ENCODE measurements at places on chromosomes 16 and 17.
A peak's percentile ranks its signal among the peaks of the same experiment; 100 is the strongest.

DNA sequence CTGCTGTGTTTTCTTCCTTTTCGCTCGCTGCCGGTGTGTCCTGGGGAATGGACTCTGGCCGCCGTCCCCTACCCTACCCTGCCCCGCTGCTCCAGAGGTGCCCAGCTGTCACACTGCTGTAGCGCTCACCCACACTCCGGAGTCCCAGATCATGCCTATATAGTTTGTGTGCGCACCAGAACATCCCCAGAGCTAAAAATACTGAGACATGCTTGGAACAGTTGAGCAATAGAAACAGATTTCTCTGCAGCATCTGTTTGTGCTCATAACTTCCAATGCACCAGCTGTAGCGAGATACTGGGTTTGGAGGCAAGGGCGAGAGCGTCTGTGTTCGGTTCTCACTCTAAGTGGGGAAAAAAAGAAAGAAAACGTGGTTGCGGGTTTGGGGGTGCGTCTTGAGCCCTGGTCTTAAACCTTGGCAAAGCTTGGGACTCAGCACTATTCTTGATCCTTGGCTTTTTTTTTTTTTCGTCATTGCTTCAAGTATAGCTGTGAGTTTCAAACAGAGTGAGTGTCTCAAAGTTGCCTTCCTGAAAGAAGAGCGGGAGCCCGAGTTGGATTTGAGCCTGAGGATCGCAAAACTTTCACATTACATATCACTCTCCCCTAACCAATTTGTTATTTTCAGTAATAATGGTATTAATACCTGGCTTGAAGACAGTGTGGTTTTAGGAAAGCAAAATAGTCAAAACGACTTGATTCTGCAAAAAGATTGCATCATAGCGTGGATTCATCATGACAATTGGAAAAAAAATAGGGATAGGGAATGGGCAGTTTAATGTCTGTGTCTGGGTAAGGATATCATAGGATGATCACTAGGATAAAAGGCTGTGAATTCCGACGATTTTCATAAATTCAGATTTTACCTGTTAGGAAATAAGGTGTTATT lies 621 bp downstream of the KCNJ2 start:
- H3K27me3 ChIP-seq, result peaks cover 2% of the 10 kb centered on the region
- peaks cover 17% of the 10 kb centered on the region for H3K4me1 ChIP-seq
- no peaks in the 10 kb centered on the region for H3K36me3 ChIP-seq
- no peak overlapping the region for H3K27ac ChIP-seq
- DNase-seq, result no peak
- H3K4me3 ChIP-seq, result peak overlapping the region; percentile 68

DNA sequence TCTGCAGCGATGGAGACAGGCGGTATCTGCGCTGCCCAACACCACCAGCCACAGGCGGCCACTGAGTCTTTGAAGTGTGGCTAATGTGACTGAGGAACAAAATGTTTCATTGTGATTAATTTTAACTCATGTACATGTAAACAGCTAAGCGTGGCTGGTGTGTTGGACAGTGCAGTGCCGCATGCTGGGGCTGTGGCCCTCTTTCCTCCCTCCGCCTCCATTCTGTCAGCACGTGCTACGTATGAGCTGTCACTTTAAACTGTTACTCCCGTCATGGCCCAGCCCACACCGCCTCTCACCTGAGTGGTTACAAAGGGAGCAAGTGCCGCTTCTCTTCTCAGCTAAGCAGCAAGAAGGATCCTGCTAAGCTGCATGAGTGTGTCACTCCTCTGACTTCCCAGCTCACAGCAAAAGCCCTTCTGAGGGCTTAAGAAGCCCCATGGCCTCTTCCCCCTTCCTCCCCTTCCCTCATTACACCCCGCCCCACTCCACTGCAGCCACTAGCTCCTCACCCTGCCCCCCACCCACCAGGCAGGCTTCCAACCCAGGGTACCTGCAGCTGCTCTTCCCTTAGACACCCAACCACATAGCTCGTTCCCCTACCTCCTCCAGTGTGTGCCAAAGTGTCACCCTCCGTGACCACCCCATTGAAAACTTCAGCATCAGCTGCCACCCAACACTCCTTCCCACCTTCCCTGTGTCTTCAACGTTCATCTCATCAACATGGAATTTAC lies 15.0 kb downstream of the HASPIN start:
- H3K4me3 ChIP-seq, result no peak overlapping the region
- peaks cover 11% of the 10 kb centered on the region for H3K4me1 ChIP-seq
- no peaks in the 10 kb centered on the region for H3K27me3 ChIP-seq
- H3K27ac ChIP-seq, result peak overlapping the region; percentile 34
- no peaks in the 10 kb centered on the region for H3K36me3 ChIP-seq
- DNase-seq, result peak; percentile 70

GRCh38 chr16:48125888-48126287 lies 29.9 kb downstream of the ABCC12 start:
- H3K4me1 ChIP-seq, result no peaks in the 10 kb centered on the region
- no peak overlapping the region for H3K27ac ChIP-seq
- H3K27me3 ChIP-seq, result no peaks in the 10 kb centered on the region
- no peak overlapping the region for H3K4me3 ChIP-seq
- no peaks in the 10 kb centered on the region for H3K36me3 ChIP-seq
- no peak for DNase-seq

- H3K4me1 ChIP-seq, result peaks cover 23% of the 10 kb centered on the region
- DNase-seq, result no peak
- H3K27me3 ChIP-seq, result no peaks in the 10 kb centered on the region
- no peak overlapping the region for H3K27ac ChIP-seq
- no peak overlapping the region for H3K4me3 ChIP-seq
Observed at GRCh38 chr16:30920891-30921290, 2.5 kb upstream of the FBXL19 start.

- DNase-seq, result no peak
- no peak overlapping the region for H3K27ac ChIP-seq
- H3K36me3 ChIP-seq, result peaks cover 93% of the 10 kb centered on the region
- H3K4me1 ChIP-seq, result no peaks in the 10 kb centered on the region
- H3K27me3 ChIP-seq, result no peaks in the 10 kb centered on the region
Observed at GRCh38 chr17:5541610-5542202, 42.6 kb downstream of the NLRP1 start.

DNA sequence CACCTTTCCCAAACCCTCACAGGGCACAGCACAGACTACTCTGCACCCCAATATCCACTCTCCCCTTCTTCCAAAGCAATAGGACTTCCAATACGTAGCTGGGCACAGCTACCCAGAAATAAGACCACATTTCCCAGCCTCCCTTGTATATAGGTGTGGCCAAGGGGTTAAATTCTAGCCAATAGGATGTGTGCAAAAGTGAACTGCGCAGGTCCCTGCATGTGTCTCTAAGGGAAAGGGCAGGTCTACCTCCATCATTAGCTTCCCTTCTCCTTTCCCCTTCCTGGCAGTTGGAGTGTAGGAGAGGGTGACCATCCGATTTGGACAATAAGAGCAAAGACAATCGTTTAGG lies 25.5 kb upstream of the SNN start:
- no peak overlapping the region for H3K4me3 ChIP-seq
- H3K27me3 ChIP-seq, result no peaks in the 10 kb centered on the region
- no peak overlapping the region for H3K27ac ChIP-seq
- peaks cover 17% of the 10 kb centered on the region for H3K4me1 ChIP-seq

DNA sequence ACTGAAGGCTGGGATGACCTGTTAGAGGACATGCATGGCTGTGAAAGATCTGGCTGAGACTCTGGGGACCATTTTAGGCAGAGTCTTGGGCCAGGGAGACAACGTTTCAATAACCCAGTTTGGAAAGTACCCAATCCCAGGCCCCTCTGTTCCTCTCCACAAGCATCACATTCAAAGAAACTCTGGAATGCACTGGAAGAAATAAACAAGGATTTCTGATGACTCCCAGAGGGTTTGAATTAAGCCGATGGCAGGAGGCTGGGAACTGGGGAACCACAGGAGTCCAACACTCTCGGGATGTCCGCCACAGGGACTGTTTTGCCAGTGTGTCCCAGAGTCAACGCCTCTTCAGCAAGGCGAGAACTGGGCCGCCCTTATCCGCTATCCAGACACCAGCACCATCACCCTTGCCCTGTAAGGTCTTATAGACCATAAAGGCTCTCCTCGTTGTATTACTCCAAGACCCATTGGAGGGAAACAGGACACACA lies 3.3 kb downstream of the PMP22 start:
- peaks cover 11% of the 10 kb centered on the region for H3K27me3 ChIP-seq
- no peak for DNase-seq
- H3K4me3 ChIP-seq, result no peak overlapping the region
- no peaks in the 10 kb centered on the region for H3K36me3 ChIP-seq
- no peaks in the 10 kb centered on the region for H3K4me1 ChIP-seq

- no peaks in the 10 kb centered on the region for H3K4me1 ChIP-seq
- H3K27me3 ChIP-seq, result no peaks in the 10 kb centered on the region
- H3K36me3 ChIP-seq, result no peaks in the 10 kb centered on the region
- H3K4me3 ChIP-seq, result no peak overlapping the region
Observed at GRCh38 chr16:65975049-65975708, 391.3 kb upstream of the CDH5 start.

DNA sequence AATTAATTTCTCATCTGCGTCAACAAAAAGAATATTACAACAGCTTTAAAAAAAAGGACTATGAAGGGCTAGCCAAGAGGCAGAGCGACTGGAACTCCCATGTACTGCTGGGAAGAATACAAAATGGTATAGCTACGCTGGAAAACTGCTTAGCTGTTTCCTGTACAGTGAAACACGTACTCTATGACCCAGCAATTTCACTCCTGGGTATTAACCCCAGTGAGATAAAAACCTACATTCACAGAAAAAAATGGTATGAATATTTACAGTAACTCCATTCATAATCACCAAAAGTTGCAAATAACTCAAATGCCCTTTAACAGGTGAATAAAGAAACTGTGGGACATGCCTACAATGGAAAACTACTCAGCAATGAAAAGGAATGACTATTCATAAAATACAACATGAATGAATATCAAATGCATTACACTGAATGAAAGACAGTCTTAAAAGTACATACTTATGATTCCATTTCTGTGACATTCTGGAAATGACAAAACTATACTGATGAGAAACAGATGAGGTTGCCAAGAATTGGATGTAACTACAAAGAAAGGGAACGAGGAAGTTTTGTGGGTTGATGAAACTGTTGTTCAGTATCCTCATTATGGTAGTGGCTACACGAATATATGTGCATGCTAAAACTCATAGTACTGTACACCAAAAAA lies 27.6 kb downstream of the CMTM4 start:
- no peaks in the 10 kb centered on the region for H3K4me1 ChIP-seq
- H3K4me3 ChIP-seq, result no peak overlapping the region
- H3K36me3 ChIP-seq, result no peaks in the 10 kb centered on the region
- no peak for DNase-seq
- H3K27me3 ChIP-seq, result no peaks in the 10 kb centered on the region
- no peak overlapping the region for H3K27ac ChIP-seq

GRCh38 chr16:17347624-17348023 lies 123.1 kb downstream of the XYLT1 start:
- H3K36me3 ChIP-seq, result no peaks in the 10 kb centered on the region
- DNase-seq, result no peak
- H3K27ac ChIP-seq, result peak overlapping the region; percentile 61
- no peaks in the 10 kb centered on the region for H3K27me3 ChIP-seq

DNA sequence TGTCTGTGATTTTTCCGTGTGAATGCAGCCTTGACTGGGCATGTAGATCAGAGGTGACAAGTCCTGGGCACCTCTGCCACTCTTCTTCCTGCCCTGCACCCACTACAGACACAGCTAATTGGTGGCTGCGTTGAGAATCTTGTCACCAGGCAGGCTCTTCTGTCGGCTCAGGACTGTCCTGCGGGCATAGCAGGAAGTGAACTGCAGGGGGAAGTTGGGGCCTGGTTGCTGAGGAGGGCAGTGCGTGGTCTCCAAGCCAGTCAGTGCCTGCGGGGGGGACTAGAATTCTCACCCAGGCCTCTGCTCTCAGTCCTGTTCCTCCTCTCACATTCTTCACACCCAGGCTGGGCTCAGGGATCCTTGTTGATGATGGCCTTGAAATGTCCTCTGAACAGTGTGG lies 50.5 kb downstream of the JPH3 start:
- H3K4me3 ChIP-seq, result no peak overlapping the region
- DNase-seq, result no peak
- H3K4me1 ChIP-seq, result no peaks in the 10 kb centered on the region
- no peaks in the 10 kb centered on the region for H3K27me3 ChIP-seq
- H3K36me3 ChIP-seq, result no peaks in the 10 kb centered on the region

GRCh38 chr16:77219437-77219836 lies 20.2 kb downstream of the SYCE1L start:
- no peaks in the 10 kb centered on the region for H3K4me1 ChIP-seq
- H3K36me3 ChIP-seq, result no peaks in the 10 kb centered on the region
- DNase-seq, result no peak

- H3K4me3 ChIP-seq, result peak overlapping the region; percentile 58
- no peak for DNase-seq
- H3K36me3 ChIP-seq, result no peaks in the 10 kb centered on the region
- H3K27ac ChIP-seq, result no peak overlapping the region
- peaks cover 8% of the 10 kb centered on the region for H3K4me1 ChIP-seq
- no peaks in the 10 kb centered on the region for H3K27me3 ChIP-seq
Observed at GRCh38 chr16:67530013-67530939, 1.6 kb downstream of the RIPOR1 start.

- H3K36me3 ChIP-seq, result peaks cover 9% of the 10 kb centered on the region
- DNase-seq, result no peak
- no peak overlapping the region for H3K4me3 ChIP-seq
- no peaks in the 10 kb centered on the region for H3K27me3 ChIP-seq
Observed at GRCh38 chr17:60473788-60474187, 51.5 kb downstream of the CHCT1 start.

- no peak overlapping the region for H3K4me3 ChIP-seq
- no peaks in the 10 kb centered on the region for H3K4me1 ChIP-seq
- no peak overlapping the region for H3K27ac ChIP-seq
- H3K36me3 ChIP-seq, result peaks cover 2% of the 10 kb centered on the region
Observed at GRCh38 chr17:61285526-61286320, 113.9 kb upstream of the TBX2 start.

GRCh38 chr17:75530837-75531720 lies 5.6 kb downstream of the LLGL2 start:
- H3K4me3 ChIP-seq, result no peak overlapping the region
- peaks cover 8% of the 10 kb centered on the region for H3K36me3 ChIP-seq
- DNase-seq, result no peak

- H3K27ac ChIP-seq, result no peak overlapping the region
- H3K36me3 ChIP-seq, result no peaks in the 10 kb centered on the region
- DNase-seq, result no peak
Observed at GRCh38 chr16:51062039-51062438, 89.0 kb downstream of the SALL1 start.

- H3K27me3 ChIP-seq, result peaks cover 89% of the 10 kb centered on the region
- peaks cover 14% of the 10 kb centered on the region for H3K4me1 ChIP-seq
- no peak overlapping the region for H3K27ac ChIP-seq
- no peaks in the 10 kb centered on the region for H3K36me3 ChIP-seq
- no peak for DNase-seq
Observed at GRCh38 chr16:54934481-54935265, 4.0 kb downstream of the IRX5 start.

GRCh38 chr17:74303305-74303704 lies 22.7 kb upstream of the KIF19 start:
- H3K27me3 ChIP-seq, result no peaks in the 10 kb centered on the region
- no peak overlapping the region for H3K27ac ChIP-seq
- peaks cover 10% of the 10 kb centered on the region for H3K4me1 ChIP-seq
- no peak overlapping the region for H3K4me3 ChIP-seq

- no peaks in the 10 kb centered on the region for H3K4me1 ChIP-seq
- H3K4me3 ChIP-seq, result no peak overlapping the region
- no peak for DNase-seq
- H3K27me3 ChIP-seq, result no peaks in the 10 kb centered on the region
- no peaks in the 10 kb centered on the region for H3K36me3 ChIP-seq
Observed at GRCh38 chr17:56305007-56305406, 151.7 kb downstream of the ANKFN1 start.

GRCh38 chr16:72995151-72995881 lies 52.6 kb downstream of the ZFHX3 start:
- DNase-seq, result no peak
- H3K27ac ChIP-seq, result no peak overlapping the region
- peaks cover 2% of the 10 kb centered on the region for H3K27me3 ChIP-seq
- H3K4me3 ChIP-seq, result no peak overlapping the region
- no peaks in the 10 kb centered on the region for H3K4me1 ChIP-seq
- H3K36me3 ChIP-seq, result no peaks in the 10 kb centered on the region
